Cerebellar nuclear complex (tissue), 1 donor: ENCODE measurements at places on chromosomes 2 and 18.

- DNase-seq: no peak
These were observed 210.5 kb downstream of the HDAC4 start for GRCh38 chr2:239190361-239190760.

GRCh38 chr18:67919316-67919715 is 402.8 kb upstream of the DSEL start:
- DNase-seq: no peak

GRCh38 chr18:62198259-62198658 is 11.2 kb downstream of the RELCH start:
- DNase-seq: no peak

- no peak for DNase-seq
These were observed 9.1 kb downstream of the LCLAT1 start for GRCh38 chr2:30456106-30456505.

DNA sequence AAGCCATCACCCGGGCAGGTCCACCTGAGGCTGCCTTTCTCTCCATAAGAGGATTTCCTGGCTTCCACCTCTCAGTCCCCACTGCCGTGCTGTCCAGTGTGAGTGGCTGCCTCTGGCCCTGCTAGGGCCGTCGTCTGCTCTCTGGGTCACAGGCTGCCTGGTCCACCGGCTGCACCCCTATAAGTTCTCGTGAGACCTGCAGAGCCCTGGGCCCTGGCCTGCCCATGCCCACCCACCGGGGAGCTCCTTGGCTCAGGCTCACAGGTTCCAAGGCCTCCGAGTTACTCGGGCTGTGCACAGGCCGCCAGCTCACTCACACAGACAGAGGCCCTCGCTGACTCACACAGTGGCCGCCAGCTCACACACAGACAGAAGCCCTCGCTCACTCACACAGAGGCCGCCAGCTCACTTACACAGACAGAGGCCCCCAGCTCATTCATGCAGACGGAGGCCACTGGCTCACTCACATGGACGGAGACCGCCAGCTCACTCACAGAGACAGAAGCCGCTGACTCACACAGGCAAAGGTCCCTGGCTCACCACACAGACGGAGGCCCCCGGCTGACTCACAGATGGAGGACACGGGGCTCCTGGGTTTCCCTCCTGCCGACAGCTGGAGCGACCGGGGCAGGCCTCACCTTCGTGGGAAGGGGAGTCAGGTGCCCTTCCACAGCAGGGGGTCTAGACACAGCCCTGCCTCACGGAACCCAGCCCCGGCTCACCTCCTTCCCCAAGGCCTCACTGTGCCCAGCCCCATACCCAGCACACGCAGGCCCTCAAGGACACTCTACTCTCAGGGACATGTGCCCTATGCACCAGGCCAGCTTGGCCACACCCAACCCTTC is 334.1 kb upstream of the MYT1L start:
- DNase-seq: no peak

GRCh38 chr2:205199165-205199850 is 483.0 kb upstream of the NRP2 start:
- no peak for DNase-seq

DNA sequence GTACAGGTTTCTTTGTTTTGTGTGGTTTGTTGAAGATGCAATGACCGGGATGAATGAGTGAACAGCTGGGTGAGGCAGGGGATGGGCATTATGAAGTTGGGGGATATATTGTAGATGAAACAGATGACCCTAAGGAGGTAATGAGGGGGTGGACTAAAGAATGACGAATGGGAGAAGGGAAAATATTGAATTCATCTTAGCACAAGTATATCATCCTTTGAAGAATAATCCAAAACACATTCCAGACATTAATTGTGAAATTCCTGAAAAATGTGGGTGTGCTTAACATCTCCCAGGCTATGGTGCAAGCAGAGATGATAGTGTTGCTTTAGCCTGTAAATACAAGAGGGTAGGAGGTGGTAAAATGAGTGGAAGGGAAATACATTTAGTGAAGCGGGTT is 5.8 kb downstream of the CRIM1 start:
- no peak for DNase-seq

- no peak for DNase-seq
These were observed 2.1 kb downstream of the TMEM247 start for GRCh38 chr2:46481198-46482193.
